ENCODE measurements at places on chromosomes 2 and 18.
A peak's percentile ranks its signal among the peaks of the same experiment; 100 is the strongest.

GRCh38 chr2:67872481-67872880 is 190.3 kb downstream of the C1D start:
- DNase-seq, result no peak

GRCh38 chr2:40348665-40349064 is 103.2 kb downstream of the SLC8A1 start:
- DNase-seq, result no peak

GRCh38 chr2:189608795-189609422 is 28.3 kb upstream of the SLC40A1 start:
- DNase-seq, result no peak

- DNase-seq, result no peak
Measured at GRCh38 chr2:47079515-47080412, 75.3 kb downstream of the STPG4 start.

DNA sequence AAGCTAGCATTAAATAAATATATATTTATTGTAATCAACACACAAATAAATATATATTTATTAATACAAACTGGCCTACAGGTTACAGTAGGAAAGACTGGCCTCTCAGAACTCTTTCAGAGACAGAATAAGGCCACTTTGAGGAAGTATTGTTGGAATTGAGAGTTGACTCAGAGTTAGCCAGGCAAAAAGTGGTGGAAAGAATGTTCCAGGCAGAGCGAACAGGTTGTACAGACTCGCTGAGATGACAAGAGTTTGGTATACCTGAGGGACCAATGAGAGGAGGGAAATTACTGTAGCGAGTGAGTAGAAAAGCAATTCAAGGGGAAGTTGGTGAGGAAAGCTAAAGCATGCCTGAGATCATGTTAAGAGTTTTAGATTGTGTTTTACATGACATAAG is 19.0 kb upstream of the XDH start:
- no peak for DNase-seq

DNA sequence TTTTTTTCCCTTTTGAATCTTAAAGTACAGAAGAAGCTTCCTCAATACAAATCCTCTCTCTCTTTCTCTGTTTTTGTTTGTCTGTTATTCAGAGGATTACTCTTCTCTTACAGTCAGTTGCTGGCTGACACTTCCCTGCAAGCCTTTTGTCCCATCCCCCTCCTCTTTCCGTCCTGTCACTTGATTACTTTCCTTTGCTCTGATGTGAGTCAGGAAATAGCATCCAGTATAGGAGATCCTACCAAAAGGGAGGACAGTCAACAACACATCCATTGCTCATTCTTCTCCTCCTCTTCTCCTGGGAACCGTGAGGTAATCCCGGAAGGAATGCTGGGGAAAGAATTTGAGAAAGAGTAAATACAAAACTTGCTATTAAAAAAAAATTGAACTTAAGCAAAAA is 79.3 kb upstream of the SCN7A start:
- no peak for DNase-seq

DNA sequence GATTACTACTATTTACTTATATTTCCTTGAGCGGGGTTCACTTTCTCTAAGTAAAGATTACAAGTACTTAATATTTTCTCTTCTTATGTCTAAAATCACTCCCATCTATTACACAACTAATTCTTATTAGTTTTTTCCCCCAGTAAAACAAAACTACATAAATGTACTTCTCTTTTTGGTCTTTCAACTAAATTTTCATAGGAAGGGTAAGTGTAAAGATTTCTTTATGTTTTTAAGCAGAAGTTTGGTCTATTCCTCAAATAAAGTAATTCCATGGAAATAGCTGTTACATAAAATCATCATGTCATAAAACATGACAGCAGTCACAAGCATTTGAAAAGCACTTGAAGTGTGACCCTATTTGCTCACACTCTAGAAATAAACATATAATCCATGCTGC is 249.0 kb downstream of the ZEB2 start:
- DNase-seq, result no peak

DNA sequence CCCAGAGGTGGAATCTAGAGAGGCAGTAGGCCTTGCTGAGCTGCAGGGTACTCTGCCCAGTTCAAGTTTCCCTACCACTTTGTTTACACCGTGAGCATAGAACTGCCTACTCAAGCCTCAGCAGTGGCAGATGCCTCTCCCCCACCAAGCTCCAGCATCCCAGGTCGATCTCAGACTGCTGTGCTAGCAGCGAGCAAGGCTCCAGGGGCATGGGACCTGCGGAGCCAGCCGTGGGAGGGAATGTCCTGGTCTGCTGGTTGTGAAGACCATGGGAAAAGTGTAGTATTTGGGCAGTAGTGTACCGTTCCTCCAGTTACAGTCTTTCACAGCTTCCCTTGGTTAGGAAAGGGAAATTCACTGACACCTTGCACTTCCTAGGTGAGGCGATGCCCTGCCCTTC is 50.6 kb upstream of the FSIP2 start:
- DNase-seq, result no peak

DNA sequence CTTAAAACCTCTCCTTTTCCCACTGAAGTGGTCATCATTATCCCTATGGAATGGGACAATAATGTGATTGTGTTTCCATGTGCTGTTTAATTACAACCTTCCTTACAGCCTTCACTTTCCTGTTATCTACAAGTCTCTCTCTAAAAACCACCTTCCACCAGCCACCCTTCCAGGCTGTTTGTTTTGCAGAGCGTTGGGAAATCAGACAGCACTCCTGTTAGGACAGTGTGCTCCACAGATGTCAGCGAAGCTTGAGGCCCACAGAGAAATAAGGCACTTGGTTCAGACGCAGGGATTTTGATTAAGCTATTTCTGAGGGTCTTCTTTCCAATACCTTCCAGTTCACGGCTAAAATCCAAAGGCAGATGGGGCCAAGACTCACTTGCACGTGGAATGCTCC is 32.3 kb upstream of the ASPRV1 start:
- no peak for DNase-seq

DNA sequence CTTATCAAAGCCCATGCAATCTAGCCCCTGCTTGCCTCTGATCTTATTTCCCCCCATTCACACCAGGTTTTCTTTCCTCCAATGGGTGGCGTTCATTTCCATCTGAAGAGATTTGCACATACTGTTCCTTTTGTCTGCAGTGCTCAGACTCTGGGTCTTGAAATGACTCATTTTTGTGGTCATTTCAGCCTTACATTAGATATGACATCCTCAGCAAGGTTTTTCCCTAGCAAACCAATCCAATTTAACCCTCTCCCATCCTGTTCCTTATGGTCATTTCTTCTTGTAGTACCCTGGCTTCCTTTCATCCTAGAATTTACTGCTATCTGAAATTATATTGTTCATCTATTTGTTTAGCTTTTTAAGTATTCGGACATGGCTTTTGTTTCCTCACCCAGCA is 42.5 kb upstream of the SCN1A start:
- no peak for DNase-seq

DNA sequence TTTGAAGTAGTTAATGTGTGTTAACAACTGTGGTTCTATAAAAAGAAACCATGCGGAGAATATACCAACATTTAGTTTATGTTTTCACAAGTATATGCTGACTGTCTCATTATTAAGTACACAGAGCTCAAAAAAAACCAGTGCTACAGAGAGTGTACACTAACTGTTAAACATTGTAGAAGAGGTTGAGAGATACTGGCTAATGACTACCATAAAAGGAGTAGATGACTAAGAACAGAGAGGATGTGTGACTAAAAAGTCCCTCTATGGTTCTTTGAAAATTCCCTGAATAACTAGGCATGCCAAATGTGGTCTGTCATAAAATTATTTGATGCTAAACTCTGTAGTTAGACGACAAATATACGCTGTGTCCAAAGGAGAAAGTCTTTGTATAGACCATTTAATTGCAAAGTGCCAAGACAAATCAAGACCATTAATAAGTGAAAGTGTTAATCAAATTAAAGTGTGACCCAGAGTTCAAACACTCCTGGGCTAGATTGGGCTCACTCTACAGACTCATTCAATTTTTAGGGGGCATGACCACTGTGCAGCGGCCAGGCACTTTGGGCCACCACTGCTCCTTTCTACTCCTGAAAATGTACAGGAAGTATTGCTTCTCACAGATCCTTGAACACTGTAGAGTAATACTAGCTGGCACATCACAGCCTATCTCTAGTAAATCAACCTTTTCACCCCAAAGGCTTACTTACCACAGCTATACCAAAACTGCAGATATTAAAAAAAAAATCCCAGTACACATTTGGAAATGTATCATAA is 45.1 kb upstream of the SERTAD2 start:
- no peak for DNase-seq

GRCh38 chr18:23138471-23138870 is 3.2 kb downstream of the CABLES1 start:
- no peak for DNase-seq

GRCh38 chr2:224909885-224910573 is 132.2 kb downstream of the DOCK10 start:
- DNase-seq, result peak; percentile 76

DNA sequence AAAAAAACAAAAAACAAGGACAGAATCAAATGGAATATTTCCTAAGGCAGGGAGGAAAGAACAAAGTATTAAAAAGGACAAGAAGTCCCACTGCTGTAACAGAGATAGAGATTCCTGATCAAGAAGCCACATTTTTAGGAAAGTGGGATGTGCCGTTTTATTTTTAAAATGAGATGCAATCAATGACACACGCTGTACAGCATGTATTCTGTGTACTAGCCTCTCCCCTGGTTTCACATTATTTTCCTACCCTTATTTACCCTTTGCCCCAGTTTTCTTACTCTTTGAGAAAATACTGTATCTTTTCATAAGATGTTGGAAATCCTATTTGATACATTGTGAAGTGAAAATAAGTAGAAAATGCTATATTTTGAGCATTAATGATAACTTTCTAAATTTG is 45.8 kb downstream of the E2F6 start:
- no peak for DNase-seq

GRCh38 chr18:2337552-2338141 is 233.7 kb downstream of the METTL4 start:
- peak; percentile 38 for DNase-seq

GRCh38 chr2:151974988-151975387 is 123.9 kb downstream of the CACNB4 start:
- no peak for DNase-seq

GRCh38 chr2:102059151-102059550 is 67.4 kb downstream of the IL1R2 start:
- no peak for DNase-seq

DNA sequence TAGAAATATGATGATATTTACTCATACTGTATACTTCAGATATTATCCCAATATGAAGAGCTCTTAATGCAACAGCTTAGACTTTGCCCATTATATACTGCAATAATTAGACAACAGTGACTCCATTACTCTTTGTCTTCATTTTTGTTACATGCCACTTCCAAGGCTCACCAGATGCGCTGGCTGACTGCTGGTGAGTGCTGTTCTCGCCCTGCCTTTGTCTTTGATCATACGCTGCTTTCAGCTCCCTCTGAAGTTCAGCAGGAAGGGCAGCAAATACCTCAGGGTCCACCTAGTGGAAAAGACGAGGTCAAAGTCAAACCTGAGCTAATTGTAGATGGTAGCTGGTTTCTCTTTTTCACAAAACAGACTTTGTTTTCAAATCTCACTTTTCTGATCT is 66.3 kb downstream of the EIF5B start:
- no peak for DNase-seq

- no peak for DNase-seq
Measured at GRCh38 chr18:69691008-69691760, 256.5 kb downstream of the CD226 start.

GRCh38 chr2:191738003-191738402 is 60.1 kb downstream of the NABP1 start:
- DNase-seq, result no peak

DNA sequence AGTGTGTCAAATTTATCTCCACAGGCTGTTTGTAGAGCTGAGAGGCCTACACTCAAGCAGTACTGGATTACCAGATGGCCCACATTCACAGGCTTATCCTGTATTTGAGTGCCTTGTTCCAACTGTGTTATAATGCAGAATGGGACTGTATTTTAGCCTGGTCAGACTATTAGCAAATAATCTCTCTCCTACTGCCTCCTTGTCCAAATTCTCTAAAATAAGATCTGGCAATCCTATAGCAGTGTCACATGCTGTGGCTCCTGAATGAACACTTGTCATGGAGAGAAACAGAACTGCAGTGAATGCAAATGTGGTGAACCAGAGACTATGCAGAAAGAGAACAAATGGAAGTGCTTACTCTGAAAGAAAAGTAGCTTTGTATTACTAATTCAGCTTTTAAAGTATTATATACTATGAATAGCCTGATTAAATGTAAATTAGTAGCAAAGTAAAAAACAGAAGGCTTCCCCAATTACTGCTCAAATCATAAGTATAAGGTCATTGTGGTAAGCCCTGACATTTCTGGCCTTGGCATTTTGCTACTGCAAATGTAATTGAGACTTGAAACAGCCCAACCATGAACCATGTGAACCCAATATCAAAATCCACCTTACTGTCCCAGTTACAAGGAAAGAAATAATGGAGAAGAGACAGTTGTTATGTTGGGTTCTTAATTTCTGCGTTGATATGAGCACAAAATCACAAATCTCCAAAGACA is 80.0 kb downstream of the MAP4K3 start:
- DNase-seq, result no peak

- DNase-seq, result no peak
Measured at GRCh38 chr18:9787712-9788111, 79.6 kb downstream of the RAB31 start.

DNA sequence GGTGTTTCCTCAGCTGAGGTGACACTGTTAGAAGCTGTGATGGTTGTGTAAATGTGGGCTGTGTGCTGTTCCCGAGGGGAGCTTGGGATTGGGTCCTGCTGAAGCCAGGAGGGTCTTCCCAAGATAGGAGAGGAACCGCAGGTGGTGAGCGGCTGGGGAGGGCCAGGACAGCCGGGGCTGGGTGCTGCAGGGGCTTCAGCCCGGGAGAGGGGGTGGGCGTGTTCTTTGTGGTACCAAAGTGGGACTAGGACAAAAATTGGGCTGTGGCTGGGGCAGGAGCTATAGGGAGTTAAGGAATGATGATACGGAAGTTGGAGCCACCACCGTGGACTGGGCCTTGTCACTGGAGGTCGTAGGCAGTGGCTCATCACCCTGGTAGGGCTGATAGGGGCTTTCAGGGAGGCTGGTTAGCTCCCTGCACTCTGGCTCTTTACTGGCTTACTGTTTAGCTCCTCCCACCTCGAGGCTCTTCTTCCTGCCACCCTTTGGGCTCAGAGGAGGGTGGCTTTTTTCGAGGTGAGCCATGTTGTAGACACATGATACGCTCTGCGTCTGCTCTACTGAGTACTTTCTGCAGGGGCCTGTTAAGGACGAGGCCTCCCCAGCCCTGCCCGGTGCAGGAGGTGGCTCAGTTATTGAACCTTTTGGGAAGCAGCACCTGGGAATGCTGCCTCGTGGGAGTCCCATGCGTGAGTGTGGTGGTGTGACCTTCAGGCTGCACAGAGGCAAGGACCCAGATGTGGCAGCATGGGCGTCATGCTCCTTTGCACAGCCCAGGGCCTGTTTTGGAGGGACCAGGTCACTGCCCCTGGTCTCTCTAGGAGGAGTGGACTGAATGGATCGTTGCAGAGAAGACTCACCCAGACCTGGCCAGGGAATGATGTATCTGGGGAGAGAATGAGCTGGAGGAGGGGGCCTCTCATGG is 21.6 kb downstream of the ASB1 start:
- DNase-seq, result no peak

DNA sequence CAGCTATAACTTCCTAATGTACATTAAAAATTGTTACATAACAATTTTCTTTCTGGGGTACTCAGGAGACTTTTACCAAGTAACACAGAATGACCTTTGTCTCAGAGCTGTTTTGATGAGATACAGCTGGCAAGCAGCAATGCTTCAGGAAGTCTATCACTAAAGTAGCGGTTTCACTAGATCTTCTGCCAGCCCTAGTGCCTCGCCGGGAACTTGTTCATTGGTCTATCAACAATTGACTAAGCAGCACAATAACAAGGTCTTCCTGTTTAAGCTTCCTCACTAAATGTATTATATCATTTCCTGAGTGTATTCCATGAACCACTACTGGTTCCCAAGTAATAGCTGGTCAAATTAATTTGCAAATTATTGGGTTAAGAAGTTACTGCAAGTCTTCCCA is 69.2 kb downstream of the TRIP12 start:
- DNase-seq, result peak; percentile 62

All from CD4-positive, alpha-beta T cell treated with Interleukin-15 for 1 hour (primary cell).